ENCODE measurements at places on chromosomes 12 and 14. TPM values are rescaled to one million over a fixed set of nuclear protein-coding genes. Genes with fewer than 3 reads are reported as not detected.

Gene GPR162
- 0.21 TPM for total RNA-seq

Gene MUCL1
- total RNA-seq = not detected

Gene CAPZA3
- total RNA-seq = not detected

Gene BIN2
- total RNA-seq = not detected

Gene HSPB8
- total RNA-seq = 0.46 TPM

Gene TMEM132D
- total RNA-seq = not detected

Gene CD27
- not detected for total RNA-seq

Gene CD163L1
- total RNA-seq = 5.5 TPM

Gene GPR132
- total RNA-seq = not detected

Gene SLC8A3
- total RNA-seq = 0.04 TPM

Gene LTB4R2
- 12.8 TPM for total RNA-seq

Gene KRT78
- 0.32 TPM for total RNA-seq

Gene EPYC
- not detected for total RNA-seq

Gene PDE3A
- not detected for total RNA-seq

Gene OTUB2
- total RNA-seq = 3.6 TPM

Gene SLC10A1
- not detected for total RNA-seq

Gene NELL2
- total RNA-seq = 0.07 TPM

Gene TC2N
- 22.8 TPM for total RNA-seq

Gene HOTAIR
- 6.9 TPM for total RNA-seq

Gene HOXC9
- 4.3 TPM for total RNA-seq

Gene PPP1R36
- 0.99 TPM for total RNA-seq

Gene STON2
- total RNA-seq = 228 TPM

Gene PIGH
- total RNA-seq = 20.4 TPM

Gene ORAI1
- total RNA-seq = 25.2 TPM

Gene SYT10
- not detected for total RNA-seq

Gene DNAH10
- 0.04 TPM for total RNA-seq

Gene PTPRR
- 0.14 TPM for total RNA-seq

Gene SIX1
- total RNA-seq = not detected

Gene TNFAIP2
- total RNA-seq = 0.28 TPM

Gene DLK1
- not detected for total RNA-seq

Measured in foreskin keratinocyte (primary cell).